Glomerular endothelial cell (primary cell): ENCODE measurements at places on chromosomes 6 and 20.

- DNase-seq, result no peak
Measured at GRCh38 chr20:2133318-2134183, 31.9 kb downstream of the STK35 start.

- DNase-seq, result no peak
Measured at GRCh38 chr6:42987533-42988451, 3.4 kb downstream of the PPP2R5D start.

DNA sequence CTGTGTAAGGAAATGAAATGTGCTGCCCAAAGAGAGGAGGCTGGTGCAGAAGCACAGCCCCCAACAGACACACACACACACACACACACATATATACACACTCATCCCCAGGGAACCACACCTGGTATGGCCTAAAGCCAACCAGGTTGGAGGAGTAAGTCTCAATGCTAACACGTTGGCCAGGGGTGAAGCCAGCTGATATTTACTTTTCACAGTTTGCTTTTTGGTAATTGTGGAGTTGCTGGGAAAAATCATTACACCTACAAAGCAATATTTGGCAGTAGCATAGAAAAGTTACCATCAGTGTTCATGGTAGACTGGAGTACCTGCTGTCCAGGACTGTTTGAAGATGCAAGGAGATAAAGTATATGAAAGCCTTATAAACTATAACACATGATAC is 50.3 kb upstream of the NAA20 start:
- no peak for DNase-seq

DNA sequence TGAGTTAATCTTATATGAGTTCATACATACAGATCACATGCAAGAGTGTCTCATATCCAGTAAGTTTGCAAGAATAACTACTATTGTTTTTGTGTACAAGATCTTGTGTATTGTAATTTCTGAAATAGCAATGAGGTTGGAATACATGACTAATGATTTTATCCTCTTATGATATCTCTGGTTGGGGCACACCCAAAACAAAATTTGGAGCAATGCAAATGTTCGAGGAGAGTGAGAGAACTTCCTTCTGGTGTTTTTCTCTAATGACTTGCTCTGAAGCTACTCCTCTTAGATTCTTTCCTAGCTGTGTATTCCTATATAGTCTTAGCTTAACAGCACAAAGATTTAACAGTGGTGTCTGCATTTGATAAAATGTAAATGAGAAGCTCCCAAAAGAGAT is 252.5 kb downstream of the LAMA2 start:
- DNase-seq, result no peak

- no peak for DNase-seq
Measured at GRCh38 chr6:133555685-133556084, 314.5 kb downstream of the EYA4 start.
